IMR-90 (cell line): ENCODE measurements at places on chromosomes 13 and 19. TPM values are rescaled to one million over a fixed set of nuclear protein-coding genes. Genes with fewer than 3 reads are reported as not detected.

PRR19 gene
- total RNA-seq = 0.28 and 0.36 TPM in 2 replicates

LIPE gene
- 0.83 and 1.1 TPM in 2 replicates for total RNA-seq

GRCh38 chr13:101434486-101434885 lies 18.0 kb upstream of the ITGBL1 start:
- no peaks in the 10 kb centered on the region for H3K27me3 ChIP-seq
- no peaks in the 10 kb centered on the region for H3K36me3 ChIP-seq
- H3K4me1 ChIP-seq = no peaks in the 10 kb centered on the region
- no peak overlapping the region for H3K27ac ChIP-seq
- H3K4me3 ChIP-seq = no peak overlapping the region

DNA sequence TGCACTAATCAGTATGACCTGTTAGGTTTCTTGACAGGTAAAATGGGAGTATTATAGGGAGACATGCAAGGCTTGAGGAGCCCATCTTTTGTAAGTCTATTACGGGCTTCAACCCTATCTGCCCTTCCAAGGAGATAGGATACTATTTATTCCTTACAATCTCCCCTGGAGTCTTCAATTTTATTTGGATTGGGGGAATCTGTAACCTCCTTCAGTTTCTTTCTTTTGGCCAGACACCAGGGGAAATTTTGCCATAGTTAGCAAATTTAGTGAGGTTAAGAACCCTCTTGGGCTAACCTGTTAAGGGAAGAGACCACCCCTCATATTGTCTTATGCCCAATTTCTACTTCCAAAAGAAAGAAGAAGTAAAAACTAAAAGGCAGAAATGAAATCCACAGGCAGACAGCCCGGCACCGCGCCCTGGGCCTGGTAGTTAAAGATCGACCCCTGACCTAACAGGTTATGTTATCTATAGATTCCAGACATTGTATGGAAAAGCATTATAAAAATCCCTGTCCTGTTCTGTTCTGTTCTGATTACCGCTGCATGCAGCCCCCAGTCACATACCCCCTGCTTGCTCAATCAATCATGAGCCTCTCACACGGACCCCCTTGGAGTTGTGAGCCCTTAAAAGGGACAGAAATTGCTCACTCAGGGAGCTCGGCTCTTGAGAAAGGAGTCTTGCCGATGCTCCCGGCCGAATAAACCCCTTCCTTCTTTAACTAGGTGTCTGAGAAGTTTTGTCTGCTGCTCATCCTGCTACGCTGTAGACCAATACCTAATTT lies 39.6 kb upstream of the CD177 start:
- no peaks in the 10 kb centered on the region for H3K36me3 ChIP-seq
- DNase-seq = no peak
- H3K27me3 ChIP-seq = peaks cover 15% of the 10 kb centered on the region
- no peak overlapping the region for H3K27ac ChIP-seq
- H3K4me3 ChIP-seq = no peak overlapping the region

ZNF98 gene
- not detected in 2 replicates for total RNA-seq

DNA sequence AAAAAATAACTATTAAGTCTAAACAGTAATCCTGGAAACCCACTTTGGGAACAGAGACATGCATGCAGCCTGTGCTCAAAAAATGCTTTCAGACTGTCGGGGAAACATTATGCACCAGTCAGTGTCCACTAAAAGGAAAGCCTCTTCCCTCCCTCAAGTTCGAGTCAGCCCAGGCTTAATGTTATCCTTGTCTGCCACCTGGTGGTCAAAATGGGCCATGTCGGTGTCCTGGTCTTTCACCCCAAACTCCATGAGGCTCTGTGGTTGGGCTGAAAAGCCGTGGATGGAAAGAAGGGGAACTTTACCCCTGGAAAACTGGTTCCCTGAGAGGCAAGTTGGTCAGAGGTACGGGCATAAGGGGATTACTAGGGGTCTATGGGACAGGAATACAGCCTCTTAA lies 88.4 kb upstream of the ZNF492 start:
- H3K4me1 ChIP-seq = no peaks in the 10 kb centered on the region
- no peak for DNase-seq
- no peak overlapping the region for H3K4me3 ChIP-seq
- no peaks in the 10 kb centered on the region for H3K27me3 ChIP-seq
- no peaks in the 10 kb centered on the region for H3K36me3 ChIP-seq
- no peak overlapping the region for H3K27ac ChIP-seq

DNA sequence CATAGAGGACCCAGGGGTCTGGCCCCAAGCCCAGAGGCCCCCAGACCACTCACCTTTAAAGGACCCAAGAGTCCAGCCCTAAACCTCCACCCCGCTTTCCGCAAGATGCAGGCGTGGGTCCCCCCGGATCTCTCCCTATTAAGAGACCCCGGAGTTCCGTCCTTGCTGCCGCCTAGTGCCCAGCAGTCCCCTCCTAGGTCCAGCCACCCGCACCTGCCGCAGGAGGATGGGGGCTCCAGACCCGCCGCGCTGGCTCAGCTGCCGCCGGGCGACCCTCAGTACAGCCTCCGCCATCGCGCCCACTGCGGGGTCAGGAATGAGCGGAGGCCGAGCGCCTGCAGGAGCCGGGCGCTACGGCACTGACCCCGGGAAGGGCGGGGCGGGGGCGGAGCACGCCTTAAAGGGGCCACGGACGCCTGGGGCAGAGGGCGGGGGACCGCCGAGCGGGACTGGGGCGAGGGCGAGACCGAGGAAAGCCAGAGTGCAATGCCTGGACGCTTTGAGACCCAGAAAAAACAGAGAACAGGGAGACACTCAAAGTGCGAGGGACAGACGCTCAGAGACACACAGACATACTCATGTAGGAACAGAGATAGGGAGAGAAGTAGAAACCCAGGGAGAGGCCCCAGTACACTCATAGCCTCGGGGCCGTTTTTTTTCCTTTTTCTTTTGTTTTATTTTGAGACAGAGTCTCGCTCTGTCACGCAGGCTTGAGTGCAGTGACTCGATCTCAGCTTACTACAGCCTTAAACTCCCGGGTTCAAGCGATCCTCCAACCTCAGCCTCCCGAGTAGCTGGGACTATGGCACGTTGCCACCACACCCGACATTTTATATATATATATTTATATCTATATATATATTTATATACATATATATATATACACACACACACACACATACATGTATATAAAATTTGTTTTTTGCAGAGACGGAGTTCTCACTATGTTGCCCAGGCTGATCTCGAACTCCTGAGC lies at the start of gene ETHE1:
ETHE1 (minus strand) TSS at position 318 of the 976 bp plus-strand sequence; CDS start at position 294, 24 bp downstream.
- H3K4me1 ChIP-seq = peaks cover 4% of the 10 kb centered on the region
- peak; percentile 31 for DNase-seq
- H3K36me3 ChIP-seq = no peaks in the 10 kb centered on the region
- H3K4me3 ChIP-seq = peak within 1 kb of the TSS; percentile 96
- H3K27ac ChIP-seq = peak within 1 kb of the TSS; percentile 78

- H3K27me3 ChIP-seq = peaks cover 5% of the 10 kb centered on the region
- DNase-seq = no peak
- H3K36me3 ChIP-seq = no peaks in the 10 kb centered on the region
Measured at GRCh38 chr13:50850445-50850844, 7.0 kb upstream of the DLEU7 start.

FEM1A gene
- 8.6 and 8.8 TPM in 2 replicates for total RNA-seq

TUBA3C gene
- total RNA-seq = not detected in 2 replicates

DNA sequence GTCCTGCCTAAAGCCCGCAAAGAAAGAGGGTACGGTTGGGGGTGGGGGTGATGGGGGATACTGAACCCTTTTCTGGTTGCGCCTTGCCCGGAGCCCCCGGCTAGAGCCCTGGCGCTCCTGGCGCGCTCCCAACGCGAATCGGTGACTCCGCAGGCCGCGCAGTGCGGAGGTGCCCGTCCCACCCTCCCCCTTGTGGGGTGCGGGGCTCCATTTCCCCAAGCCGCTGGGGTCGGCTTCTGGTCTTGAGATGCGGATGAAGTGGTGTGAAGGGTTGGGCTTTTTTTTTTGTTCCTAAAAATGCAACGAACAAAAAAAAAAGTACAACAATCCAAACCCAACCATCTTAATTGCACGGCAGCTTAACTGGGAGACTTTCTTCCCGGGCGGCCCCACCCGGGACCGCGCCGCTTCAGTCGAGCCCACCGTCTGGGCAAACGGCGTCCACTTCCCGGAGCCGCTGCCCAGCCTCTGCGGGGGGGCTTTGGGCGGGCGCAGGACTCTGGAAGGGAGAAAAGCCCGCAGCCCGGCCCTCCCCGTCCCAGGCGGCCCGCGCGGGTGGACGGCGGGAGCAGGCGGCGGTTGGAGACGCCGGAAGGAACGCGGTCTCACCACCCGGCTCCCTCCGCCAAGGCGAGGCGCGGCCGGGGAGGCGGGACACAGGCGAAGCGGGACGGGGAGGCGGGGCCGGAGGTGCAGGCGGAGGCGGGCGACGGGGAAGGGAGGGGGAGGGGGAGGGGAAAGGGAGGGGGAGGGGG lies 504 bp upstream of the TRIM13 start:
- H3K4me3 ChIP-seq = peak overlapping the region; percentile 87
- peak overlapping the region; percentile 98 for H3K27ac ChIP-seq
- no peaks in the 10 kb centered on the region for H3K27me3 ChIP-seq
- DNase-seq = peak; percentile 90
- peaks cover 10% of the 10 kb centered on the region; the same call in 1 of the 2 replicates for H3K36me3 ChIP-seq
- H3K4me1 ChIP-seq = peaks cover 4% of the 10 kb centered on the region

DNA sequence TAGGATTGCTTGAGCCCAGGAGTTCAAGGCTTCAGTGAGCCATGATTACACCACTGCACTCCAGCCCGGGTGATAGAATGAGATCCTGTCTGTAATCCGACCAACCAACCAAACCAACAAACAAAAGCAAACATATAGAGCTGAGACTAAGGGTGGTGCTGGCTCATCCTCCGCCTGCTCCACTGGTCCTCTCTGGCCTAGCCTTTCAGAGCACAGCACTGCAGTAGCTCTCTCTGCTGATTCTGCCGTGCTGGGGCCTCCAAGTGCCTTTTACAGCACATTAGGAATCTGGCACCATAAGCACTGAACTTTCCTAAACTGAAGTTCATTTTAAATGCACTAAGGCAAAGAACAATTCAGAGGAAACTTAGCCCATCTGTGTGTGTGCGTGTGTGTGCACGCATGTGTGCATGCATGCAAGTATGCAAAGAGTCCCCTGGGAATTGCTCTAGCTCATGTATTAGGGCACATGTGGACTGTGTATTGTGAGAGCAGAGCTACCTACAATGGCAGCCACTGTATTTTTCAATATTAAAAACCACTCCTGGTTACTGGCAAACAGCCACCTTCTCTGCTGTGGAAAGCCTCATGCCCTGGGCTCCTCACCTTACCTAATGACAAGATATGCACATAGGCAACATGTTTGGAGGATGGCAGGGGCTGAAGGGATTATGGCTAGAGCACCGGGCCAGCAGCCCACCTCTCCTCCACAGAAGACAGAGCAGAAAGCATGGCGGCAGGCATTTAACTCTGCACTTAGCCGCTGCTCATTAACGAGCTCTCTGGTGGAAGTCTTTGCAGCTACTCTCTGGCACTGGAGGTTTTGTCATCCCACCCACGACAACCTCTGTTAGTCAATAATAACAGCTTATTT lies 223.1 kb upstream of the TSHZ3 start:
- H3K4me3 ChIP-seq = no peak overlapping the region
- no peaks in the 10 kb centered on the region for H3K4me1 ChIP-seq
- H3K27ac ChIP-seq = no peak overlapping the region
- no peaks in the 10 kb centered on the region for H3K36me3 ChIP-seq
- peaks cover 3% of the 10 kb centered on the region; the same call in 1 of the 2 replicates for H3K27me3 ChIP-seq
- no peak for DNase-seq

CYP2F1 gene
- not detected in 2 replicates for total RNA-seq

TGFBR3L gene
- not detected in 2 replicates for total RNA-seq

DNA sequence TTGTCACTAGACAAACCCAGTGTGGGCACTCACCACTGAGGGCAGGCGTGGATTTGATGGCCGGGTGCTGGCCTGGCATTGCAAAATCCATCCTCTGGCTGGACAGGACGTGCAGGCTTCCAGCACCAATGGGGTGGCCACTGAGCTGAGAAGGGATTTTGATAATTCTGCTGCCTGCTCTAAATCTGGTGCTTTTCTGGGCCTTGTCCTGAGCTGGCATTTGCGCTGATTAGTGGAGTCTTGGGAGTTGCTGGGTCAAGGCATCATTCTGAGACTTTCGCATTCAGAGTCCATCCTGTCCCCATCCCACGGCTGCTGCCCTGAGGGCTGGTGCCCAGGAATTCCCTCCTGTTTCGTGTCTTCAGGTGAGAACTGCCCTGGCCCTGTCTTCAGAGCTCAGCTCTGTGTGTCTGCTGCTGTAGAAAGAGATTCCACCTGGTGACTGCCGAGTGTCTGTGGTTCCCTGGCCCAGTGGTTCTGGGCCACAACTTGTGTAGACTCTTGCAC lies 65.9 kb upstream of the MCF2L start:
- H3K4me1 ChIP-seq = no peaks in the 10 kb centered on the region
- DNase-seq = no peak
- H3K27ac ChIP-seq = no peak overlapping the region
- no peaks in the 10 kb centered on the region for H3K36me3 ChIP-seq
- H3K4me3 ChIP-seq = no peak overlapping the region

DNA sequence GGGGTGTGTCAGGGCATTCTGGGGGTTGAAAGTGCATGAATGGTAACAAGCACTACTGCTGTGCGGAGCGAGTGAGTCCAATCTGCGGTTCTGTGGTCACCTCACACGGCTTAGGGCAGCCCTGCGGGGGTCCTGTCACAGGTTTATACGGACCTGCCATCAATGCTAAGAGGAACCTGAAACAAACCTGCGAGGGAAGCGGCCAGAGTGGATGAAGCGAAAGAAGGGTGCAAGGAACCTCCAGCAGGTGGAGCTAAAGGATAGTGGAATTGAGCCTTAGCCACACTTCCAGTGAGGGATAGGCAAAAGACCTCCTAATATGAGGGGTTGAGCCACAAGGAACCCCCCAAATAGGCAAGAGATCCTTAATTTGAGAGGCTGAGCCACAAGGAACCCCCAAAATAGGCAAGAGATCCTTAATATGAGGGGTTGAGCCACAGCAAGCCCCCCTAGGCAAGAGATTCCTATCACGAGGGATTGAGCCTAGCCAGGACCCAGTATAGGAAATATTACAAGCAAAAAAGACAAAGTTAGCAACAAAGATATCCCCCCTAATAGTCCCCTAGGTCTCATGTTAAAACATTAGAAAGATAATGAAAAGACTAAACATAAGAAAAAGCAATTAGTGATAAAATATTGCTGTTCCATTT lies 6.3 kb upstream of the ZNF69 start:
- H3K27me3 ChIP-seq = no peaks in the 10 kb centered on the region
- no peak overlapping the region for H3K4me3 ChIP-seq
- H3K4me1 ChIP-seq = no peaks in the 10 kb centered on the region
- no peaks in the 10 kb centered on the region for H3K36me3 ChIP-seq
- no peak overlapping the region for H3K27ac ChIP-seq
- DNase-seq = peak; percentile 51

DNA sequence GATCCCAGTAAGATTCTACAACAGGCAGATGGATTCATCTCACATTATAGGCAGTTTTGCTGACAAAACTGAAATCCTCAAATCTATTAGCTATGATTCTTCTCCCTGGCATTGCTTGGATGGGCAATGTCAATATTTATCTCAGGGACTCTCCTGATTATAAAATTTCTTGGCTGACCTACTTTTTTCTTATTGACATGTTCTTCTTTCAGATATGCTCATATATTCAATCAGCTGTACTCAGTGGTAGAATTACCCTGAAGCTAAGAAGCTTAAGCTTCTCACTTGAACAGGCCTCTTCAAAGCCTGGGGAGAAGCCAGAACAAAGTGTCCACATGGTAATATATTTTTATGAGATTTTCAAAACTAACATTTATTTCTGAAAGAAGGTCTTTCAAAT lies 513.6 kb downstream of the PCDH9 start:
- no peaks in the 10 kb centered on the region for H3K4me1 ChIP-seq
- no peaks in the 10 kb centered on the region for H3K36me3 ChIP-seq
- no peak overlapping the region for H3K27ac ChIP-seq
- no peaks in the 10 kb centered on the region for H3K27me3 ChIP-seq

- H3K36me3 ChIP-seq = no peaks in the 10 kb centered on the region
- peaks cover 23% of the 10 kb centered on the region for H3K4me1 ChIP-seq
- H3K27me3 ChIP-seq = no peaks in the 10 kb centered on the region
- DNase-seq = peak; percentile 59
- H3K4me3 ChIP-seq = no peak overlapping the region
Measured at GRCh38 chr13:32838945-32839344, 177.3 kb upstream of the KL start.
